GDM1 (cell line): ENCODE measurements at places on chromosomes 6 and 20.

- no peak for DNase-seq
Observed at GRCh38 chr6:156598071-156598854, 178.9 kb upstream of the ARID1B start.

DNA sequence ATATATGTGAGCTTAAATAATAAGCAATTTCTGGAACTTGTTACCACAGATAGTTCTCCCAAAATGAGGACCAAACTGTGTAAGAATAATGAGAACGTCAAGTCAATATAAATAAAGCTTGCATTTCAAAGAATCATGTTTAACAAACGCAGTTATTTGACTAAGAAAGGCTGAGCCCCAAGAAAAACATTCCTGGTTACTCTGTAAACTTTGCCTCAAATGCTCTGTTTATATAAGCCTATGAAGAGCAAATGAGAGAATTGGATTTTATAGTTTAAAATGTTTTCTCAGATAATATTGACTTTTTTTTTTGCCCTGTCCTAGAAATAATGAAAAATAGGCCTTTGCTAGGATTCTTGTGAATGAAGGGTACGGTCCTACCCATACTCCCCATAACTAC lies 81.3 kb downstream of the C6orf52 start:
- no peak for DNase-seq

DNA sequence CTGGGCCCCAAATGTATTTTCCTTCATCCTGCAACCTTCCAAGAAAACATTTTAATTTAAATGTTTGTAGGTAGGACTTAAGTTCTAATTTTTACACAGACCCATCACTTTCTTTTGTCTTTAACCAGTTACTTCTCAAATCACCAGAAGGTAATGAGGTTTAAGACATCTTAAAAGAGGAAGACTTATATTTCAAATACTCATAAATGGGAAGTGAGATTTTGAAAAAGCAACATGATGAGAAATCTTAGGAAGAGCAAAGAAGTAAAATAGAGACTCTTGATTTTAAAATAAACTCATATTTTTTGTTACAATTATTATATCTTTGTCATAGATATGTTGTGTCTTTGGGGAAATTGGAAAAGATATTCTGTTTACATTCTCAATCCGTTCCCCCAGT lies 82.3 kb downstream of the SYNE1 start:
- DNase-seq, result no peak

- DNase-seq, result no peak
Observed at GRCh38 chr20:60431349-60431748, 473.1 kb downstream of the CDH26 start.

DNA sequence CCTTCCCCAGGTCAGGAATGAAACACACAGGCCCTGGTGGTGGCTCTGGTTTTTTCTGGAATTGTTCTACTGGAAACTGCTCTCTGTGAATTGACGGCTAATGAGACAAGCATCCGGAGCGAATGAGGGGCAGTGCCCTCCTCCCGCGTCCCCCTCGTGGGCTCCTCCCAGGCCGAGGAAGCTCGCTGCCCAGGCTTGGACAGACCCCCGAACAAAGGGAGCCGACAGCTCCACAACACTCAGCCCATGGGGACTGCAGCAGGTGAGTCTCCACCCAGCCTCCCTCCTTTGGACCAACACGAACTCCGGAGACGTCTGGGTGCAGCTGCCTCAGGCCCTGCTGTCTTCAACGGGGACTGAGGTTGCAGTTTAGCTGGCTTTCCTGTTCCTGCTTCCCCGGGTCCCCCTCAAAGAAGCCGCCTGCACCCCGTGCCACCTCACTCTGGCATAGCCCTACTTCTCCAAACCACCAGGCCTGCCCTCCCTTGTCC lies 31.3 kb upstream of the AFDN start:
- DNase-seq, result no peak

DNA sequence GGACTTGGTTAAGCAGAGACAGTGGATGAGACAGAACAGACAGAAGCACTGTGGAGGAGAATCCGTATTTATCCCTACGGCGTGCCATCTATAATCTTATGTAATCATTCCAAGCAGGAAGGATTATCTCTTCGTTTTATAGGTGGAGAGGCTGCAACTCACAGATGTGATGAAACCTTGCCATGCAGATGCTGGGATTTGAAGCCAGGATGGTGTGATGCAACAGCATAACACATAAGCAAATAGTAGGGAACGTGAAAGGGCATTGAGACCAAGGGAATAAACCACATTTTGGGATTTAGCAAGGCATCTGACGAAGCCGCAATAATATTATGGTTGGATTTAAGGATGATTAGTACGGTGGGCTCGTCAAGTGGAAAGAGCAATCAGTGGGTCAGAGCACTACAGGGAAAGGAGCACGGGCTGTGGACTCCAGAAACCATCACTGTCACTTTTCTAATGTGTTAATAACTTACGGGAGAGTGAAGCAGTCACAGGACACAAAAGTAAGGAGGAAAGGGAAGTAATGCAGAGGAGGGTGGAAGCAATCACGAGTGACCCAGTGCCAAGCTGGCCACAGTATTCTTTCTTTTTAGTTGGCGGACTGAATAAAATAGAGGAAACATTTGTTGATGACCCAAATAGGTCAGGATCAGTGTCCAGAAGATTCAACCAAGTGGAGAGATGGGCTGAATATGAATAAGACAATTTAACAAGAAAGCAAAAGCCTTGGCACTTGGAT lies 119.6 kb upstream of the EDN1 start:
- DNase-seq, result no peak

GRCh38 chr6:144758602-144759001 lies 473.5 kb downstream of the UTRN start:
- DNase-seq, result no peak

DNA sequence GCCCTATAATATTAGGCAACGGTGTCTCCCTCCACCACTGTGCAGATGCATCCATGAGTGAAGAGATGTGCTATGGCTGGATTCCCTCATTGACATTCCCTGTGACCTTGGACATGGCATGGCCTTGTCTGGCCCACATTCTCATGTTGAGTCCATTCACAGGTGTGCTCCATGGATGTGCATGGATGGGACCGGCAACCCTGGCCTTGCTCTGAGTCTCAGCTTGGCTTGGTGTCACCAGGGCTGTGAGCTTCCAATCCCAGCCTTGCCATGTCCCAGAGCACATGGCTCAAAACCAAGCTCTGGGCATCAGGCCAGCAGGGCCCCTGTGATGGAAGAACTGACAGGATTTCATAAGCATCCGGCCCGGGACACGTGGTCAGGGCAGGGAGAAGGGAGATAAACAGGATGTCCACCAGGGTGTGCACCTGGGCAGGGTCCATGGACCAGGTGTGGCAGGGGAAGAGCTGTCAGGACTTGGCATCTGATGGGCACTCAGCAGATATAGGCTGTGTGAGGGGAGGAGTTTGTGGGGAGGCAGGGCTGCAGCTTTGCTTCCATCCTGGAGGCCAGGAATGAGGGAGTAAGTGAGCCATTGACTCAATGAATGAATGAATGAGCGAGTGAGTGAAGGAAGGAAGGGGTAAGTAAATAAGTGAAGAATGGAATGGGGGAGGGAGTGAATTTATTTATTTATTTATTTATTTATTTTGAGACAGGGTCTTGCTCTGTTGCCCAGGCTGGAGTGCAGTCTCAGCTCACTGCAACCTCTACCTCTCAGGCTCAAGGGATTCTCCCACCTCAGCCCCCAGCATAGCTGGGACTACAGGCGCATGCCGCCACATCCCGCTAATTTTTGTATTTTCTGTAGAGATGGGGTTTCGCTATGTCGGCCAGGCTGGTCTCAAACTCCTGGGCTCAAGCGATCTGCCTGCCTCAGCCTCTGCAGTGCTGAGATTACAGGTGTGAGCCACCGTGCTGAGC lies 15.7 kb downstream of the NRSN2 start:
- no peak for DNase-seq

- DNase-seq, result no peak
Observed at GRCh38 chr6:3061501-3061941, 6.8 kb upstream of the RIPK1 start.

DNA sequence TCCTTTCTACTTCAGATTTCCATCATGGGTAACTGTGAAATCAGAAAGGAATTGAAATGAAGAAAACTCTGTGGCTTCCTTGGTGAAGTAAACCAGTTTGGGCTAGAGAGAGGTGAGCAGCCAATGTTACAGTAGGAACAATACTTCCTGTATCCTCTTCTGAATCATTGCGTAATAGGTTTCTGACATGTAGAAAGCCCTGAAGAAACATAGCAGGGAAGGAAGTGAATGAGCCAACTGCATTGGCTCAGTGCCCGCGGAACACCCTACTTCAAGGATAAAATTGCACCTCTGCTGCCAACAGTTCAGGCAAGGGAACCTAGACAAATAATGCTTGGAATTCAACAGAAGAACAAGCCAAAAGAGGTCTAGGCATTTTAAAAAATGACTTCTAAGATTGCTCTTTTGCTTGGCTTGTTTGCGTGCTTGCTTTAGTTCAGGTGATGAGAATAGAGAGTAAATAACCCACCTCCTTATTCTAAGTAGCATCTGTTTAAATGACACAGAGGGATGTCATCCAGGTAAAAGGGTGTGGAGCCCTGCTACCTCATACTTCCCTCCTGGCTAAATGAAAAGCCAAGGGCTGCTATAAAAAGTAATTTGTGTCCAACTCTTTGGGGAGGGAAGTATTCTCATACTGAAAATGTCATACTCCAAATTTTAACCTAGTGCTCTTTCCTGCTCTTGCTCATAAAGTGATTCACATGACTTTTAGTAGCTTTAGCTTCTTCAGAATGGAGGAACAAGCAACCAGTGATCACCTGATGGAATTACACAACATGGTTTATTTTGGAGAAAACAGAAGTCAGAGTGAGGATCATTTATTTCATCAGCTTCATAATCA lies 30.0 kb upstream of the AKIRIN2 start:
- peak; percentile 72 for DNase-seq

DNA sequence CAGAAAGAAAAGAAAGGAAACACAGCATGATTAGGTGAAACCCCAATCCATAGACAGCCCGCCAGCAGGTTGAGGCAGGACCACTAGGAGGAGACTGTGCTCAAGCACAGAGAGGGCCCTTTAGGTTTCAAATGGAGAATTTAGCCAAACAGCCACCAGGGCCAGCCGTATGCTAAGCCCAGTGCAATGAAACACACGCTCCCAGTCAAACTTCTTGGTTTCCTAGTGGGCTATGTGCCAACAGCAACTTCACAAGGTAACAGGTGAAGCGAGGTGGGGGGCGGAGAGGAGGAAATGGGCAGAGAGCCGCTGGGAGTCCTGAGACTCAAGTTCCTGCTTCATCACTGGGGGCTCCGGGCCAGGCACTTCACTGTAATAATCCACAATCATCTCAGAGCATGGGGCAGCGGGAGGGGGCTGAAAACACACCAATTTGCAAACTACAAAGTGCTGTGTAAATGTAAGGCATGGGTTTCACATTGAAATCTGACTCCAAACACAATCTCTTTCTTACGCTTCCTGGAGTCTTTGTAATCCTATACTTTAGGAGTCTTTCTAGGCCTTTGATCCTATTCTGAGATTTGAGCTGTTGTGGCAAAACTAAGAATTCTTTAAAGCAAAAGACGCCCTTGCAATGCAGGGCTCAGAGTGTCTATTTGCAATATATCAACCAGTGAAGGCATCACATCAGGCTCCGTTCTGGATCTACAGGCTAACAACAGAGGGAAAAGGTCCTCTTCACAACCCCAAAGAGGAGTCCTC lies 117.3 kb downstream of the OPRM1 start:
- peak; percentile 47 for DNase-seq

DNA sequence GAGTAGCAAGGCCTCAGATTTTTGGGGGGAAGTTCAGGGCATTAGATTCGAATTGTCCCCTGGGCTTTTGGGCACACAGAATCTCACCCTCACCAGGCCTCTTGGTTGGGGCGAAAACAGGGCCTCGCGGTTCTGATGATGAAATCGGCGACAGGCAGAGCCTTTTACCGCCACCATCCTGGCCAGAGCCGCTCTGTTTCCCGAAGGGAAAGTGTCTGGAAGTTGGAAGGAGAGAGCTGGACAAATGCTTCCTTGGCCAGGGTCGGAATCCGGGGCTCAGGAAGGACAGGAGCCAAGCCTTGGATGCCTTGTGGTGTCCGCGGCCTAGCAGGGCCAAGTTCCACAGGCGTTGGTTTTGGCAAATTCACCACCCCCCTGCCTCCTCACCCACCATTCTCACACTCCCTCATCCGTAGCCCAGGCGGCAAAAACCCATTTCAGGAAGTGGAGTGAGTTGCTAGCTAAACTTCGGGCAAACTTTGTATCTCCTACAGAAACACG lies 3.5 kb upstream of the TFAP2A start:
- DNase-seq, result no peak

GRCh38 chr6:33118525-33119123 lies 42.8 kb downstream of the HLA-DPB1 start:
- DNase-seq, result no peak

GRCh38 chr6:16184129-16184528 lies 54.3 kb upstream of the GMPR start:
- DNase-seq, result peak; percentile 34

DNA sequence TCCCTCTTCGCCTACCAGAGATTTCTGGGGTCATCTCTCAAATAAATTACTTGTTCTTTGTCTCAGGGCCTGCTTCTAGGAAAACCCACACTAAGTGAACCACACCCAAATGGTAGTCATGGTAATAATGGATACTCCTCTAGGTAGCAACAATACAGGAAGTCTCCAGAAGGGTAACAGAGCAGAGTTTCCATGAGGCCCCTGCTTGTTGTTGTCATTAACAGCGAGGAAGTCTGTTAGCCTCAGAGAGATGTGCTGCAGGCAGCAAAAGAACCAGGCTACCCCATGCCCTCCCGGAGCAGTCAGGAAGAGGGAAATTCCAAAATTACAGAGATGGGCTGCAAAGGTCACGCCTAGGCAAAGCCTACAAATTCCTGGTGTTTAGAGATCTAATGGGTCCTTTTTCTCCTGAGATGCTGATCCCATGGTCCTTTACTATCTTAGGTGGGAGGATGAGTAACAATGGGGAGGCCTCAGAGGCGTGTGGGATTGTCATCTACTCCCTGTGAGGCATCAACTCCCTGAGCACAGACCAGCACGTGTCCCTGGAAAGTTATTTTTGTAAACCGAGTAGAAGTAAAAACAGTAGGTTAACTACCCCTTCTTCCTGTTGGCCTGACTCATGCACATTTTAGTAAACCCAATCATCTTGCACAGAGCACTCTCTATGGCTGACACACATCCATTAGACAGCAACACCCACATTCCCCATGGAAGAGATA lies 10.1 kb downstream of the ISM1 start:
- no peak for DNase-seq

- DNase-seq, result no peak
Observed at GRCh38 chr20:32411955-32412706, 54.0 kb downstream of the ASXL1 start.

GRCh38 chr6:2739335-2739734 lies 11.4 kb downstream of the MYLK4 start:
- DNase-seq, result peak; percentile 28

GRCh38 chr6:152071843-152072242 lies 264.4 kb downstream of the ESR1 start:
- DNase-seq, result no peak

GRCh38 chr20:43681991-43682410 lies 15.1 kb downstream of the MYBL2 start:
- no peak for DNase-seq
